ENCODE measurements at places on chromosomes 1 and 21.

DNA sequence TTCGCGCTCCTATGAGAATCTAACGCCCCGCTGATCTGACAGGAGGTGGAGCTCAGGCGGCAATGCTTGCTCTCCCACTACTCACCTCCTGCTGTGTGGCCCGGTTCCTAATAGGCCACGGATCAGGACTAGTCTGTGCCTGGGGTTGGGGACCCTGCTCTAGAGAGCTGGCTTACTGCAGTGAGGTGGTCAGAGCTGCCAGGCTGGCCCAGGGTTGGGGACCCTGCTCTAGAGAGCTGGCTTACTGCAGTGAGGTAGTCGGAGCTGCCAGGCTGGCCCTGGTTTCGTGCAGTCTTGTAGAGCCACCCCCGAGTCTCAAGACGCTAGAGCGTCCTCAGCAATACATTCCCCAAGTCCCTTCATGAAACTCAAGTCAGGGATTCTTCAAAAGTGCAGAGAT, 27.5 kb downstream of the SLC37A1 start:
- DNase-seq = no peak

- DNase-seq = no peak
Measured at GRCh38 chr1:59903141-59903754, 23.3 kb downstream of the CYP2J2 start.

DNA sequence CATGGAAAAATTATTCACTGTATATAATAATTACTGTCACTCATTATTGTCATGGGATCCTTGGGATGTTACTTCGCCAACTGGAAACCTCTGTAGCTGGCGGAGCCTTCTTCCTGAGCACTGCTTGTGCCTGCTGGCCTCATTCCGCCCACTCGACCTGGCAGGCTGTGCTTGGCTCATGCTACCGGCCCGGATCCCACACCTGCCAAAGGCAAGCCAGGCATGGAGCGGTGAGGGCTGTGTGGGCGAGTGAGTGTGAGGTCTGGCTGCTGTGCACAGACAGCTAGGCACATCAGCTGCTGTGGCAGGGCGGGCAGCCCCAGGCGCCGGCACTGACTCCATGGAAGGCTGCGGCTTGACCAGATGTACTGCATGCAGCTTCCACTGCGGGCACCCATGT, 78.4 kb downstream of the DISP1 start:
- no peak for DNase-seq

GRCh38 chr1:247111259-247111699, 7.1 kb upstream of the ZNF669 start:
- no peak for DNase-seq

DNA sequence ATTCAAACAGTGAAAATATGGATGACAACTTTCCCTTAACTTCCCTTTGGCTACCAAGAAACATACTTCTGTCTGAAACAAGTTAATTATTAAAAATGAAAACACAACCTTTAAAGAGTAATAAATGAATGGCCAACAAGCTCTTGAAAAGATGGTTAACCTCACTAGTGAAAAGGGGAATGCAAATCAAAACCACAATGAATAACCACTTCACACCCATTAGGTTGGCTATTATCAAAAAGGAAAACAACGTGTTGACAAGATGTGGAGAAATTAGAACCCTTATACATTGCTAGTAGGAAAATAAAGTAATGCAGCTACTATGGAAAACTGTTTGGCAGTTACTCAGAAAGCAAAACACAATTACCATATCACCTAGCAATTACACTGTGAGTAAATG, 14.1 kb downstream of the COP1 start:
- no peak for DNase-seq

GRCh38 chr1:37533317-37534093, 18.9 kb upstream of the MEAF6 start:
- no peak for DNase-seq

- DNase-seq = no peak
Measured at GRCh38 chr21:33157303-33157702, 72.4 kb upstream of the IFNAR2 start.

DNA sequence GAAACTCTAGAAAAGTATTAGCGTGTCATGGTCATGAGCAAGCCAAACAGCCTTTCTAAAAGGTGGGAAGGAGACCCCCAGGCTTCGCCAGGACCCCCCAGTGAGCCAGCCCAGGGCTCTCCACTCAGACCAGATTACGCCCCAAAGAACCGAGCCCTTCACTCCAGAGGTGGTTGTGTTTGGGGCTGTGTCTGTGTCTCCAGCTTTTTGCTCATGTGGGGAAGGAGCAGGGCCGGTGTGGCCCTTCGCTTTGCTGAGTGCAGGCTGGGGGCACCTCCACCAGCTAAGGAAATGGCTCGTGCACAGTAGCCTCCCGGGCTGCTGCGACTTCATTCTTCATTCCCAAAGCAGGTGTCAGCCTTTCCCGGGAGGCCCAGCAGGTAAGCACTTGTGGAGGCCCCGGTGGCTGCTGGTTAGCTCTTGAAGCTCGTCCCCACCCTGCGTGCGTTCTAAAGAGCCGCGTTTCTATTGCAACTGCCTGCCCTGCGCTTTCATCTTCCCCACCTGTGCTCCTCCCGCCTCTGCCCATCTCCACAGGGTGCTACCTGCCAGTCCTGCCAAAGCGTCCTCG, 531 bp downstream of the TSPEAR start:
- DNase-seq = no peak

- DNase-seq = no peak
Measured at GRCh38 chr1:103191327-103191726, 83.0 kb upstream of the COL11A1 start.

GRCh38 chr1:61047061-61047460, 35.3 kb upstream of the NFIA start:
- no peak for DNase-seq

GRCh38 chr1:96424877-96425276, 296.7 kb upstream of the PTBP2 start:
- DNase-seq = no peak

DNA sequence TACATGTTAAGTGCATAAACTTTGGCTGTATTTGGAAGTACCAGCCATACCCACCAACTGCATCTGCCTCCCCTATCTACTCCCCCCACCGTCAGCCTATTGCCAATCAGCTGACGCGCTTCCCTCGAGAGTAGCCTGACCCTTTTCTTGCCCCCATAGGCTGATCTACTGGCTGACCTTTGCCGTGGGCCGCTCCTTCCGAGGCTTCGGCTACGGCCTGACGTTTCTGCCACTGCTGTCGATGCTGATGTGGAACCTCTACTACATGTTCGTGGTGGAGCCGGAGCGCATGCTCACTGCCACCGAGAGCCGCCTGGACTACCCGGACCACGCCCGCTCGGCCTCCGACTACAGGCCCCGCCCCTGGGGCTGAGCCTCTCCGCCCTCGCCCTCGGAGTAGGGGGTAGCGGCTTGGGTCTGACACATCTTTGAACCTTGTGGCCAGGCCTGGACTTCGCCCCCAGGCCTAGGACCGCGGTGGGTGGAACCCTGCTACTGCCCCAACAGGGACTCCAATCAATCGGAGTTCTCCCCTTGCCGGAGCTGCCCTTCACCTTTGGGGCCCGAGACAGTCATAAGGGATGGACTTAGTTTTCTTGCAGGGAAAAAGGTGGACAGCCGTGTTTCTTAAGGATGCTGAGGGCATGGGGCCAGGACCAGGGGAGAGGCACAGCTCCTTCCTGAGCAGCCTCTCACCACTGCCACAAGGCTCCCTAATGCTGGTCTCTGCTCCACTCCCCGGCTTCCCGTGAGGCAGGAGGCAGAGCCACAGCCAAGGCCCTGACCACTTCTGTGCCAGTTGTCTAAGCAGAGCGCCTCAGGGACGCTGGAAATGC, 4.0 kb downstream of the GLMP start:
- no peak for DNase-seq

Measured in activated T-helper 1 cell treated with anti-CD3 and anti-CD28 coated beads, Interleukin-2, amount 50 U/mL, for 16 hours (primary cell).